ENCODE measurements at places on chromosomes 2 and 18. TPM values are rescaled to one million over a fixed set of nuclear protein-coding genes. Genes with fewer than 3 reads are reported as not detected.

DNA sequence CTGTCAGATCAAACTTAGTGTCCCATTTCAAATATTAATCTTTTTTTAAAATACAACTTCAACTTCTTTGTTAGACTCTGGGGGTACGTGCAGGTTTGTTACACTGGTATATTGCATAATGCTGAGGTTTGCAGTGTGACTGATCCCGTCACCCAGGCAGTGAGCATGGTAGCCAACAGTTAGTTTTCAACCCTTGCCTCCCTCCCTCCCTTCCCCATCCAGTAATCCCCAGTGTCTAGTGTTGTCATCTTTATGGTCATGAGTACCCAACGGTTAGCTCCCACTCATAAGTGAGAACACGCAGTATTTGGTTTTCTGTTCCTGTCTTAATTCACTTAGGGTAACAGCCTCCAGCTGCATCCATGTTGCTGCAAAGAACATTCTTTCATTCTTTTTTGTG, 23.9 kb downstream of the NOL10 start:
- no peak for DNase-seq

GRCh38 chr2:74347303-74347702, 4.1 kb upstream of the SLC4A5 start:
- no peak for DNase-seq

- no peak for DNase-seq
Observed at GRCh38 chr18:6610466-6610865, 119.0 kb upstream of the ARHGAP28 start.

MZT2B gene
- 229 TPM for polyA plus RNA-seq

ALPI gene
- polyA plus RNA-seq, result not detected

RESP18 gene
- polyA plus RNA-seq, result not detected

- DNase-seq, result no peak
Observed at GRCh38 chr2:187574969-187575750, 20.9 kb upstream of the TFPI start.

GDF7 gene
- polyA plus RNA-seq, result not detected

CD28 gene
- not detected for polyA plus RNA-seq

L3MBTL4 gene
- polyA plus RNA-seq, result 0.15 TPM

TMEM198 gene
- 0.81 TPM for polyA plus RNA-seq

TEKT4 gene
- polyA plus RNA-seq, result not detected

DNA sequence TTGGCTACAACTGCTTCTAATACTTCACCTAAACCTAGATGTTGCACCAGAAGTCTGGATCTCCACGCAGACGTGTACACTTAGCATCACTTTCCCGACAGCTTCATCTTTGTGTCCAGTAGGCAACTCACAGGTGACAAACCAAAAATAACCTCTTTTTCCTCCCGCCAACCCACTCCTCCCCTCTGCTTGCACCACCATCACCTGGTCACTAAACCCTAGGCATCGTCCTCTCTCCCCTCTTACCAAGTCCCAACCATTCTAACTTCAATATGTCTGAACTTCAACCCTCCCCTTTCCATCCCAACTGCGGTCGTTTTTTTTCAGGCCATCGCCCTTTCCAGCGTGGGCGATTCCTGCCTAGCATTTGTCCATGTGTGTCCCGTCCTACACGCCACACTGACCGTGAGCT, 413 bp upstream of the CHMP3 start:
- no peak for DNase-seq

DNA sequence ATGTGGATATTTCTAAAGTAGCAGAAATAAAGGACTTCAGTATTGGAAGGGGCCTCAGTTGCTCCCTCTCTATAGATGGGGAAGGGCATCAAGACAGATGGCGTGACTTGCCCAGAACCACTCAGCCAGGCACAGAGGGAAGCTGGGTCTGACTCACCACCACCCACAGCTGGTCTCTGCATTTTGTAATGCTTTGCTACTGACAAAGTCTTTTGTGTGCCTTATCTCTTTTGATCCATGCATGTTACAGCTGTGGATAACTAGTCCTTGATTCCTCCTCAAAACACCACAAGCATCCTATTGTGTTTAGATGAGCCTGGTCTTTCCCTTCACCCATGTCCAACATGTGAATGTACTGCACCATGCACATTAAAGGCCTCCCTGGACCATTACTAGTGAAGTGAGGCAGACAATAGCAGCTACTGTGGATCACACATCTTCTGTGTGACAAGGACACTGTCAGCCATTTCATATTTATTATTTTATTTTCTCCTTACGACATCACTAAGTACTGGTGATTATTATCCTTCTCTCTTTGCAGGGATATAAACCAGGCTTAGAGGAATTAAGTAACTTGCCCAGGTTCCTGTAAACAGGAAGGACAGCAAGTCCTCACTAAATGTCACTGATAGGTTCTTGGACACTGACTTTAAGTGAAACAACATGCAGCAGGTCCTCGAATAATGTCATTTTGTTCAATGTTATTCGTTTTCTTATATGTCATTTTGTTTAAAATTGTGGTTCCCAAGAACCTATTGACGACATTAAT, 29.6 kb upstream of the IL37 start:
- peak; percentile 75 for DNase-seq

- DNase-seq, result no peak
Observed at GRCh38 chr2:215969131-215969841, 44.1 kb downstream of the MREG start.

GAD1 gene
- polyA plus RNA-seq, result 4.5 TPM

GRCh38 chr2:33225350-33225749, 251.1 kb upstream of the RASGRP3 start:
- no peak for DNase-seq

GRCh38 chr2:164777847-164778461, 63.7 kb downstream of the COBLL1 start:
- no peak for DNase-seq

GRCh38 chr18:78981989-78982620, 2.5 kb downstream of the SALL3 start:
- no peak for DNase-seq

NEU4 gene
- polyA plus RNA-seq, result not detected

DNA sequence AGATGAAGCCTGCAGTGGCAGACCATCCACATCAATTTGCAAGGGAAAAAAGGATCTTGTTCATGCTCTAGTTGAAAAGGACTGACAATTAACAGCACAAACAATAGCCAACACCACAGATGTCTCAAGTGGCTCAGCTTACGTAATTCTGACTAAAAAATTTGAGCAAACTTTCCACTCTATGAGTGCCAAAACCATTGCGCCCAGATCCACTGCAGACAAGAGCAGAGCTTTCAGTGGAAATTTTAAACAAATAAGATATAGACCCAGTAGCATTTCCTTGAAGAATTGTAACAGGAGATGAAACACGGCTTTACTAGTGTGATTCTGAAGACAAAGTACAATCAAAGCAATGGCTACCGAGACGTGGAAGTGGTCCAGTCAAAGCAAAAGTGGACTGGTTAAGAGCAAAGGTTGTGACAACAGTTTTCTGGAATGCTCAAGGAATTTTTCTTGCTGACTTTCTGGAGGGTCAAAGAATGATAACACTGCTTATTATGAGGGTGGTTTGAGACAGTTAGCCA, 12.0 kb upstream of the ZNF396 start:
- no peak for DNase-seq

SKA1 gene
- polyA plus RNA-seq, result 1.1 TPM

BUB1 gene
- polyA plus RNA-seq, result 3.8 TPM

DNA sequence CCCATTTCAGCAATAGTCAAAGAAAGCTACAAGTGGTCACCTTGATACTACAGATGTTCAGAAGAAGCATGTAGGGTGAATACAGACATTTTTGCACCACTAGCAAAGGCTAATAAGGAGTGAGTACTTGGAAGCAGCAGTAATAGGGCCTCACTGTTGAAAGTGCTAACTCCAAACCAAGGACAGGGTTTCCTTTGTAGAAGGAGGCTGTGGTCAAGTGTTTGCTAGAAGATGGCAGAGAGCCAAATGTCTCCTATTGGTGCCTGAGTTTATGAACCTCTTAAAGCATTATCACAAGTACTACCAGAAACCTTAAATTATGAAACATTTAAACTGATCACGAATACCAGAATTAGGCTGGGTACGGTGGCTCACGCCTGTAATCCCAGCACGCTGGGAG, 308.1 kb downstream of the ZEB2 start:
- no peak for DNase-seq

NEB gene
- polyA plus RNA-seq, result 0.16 TPM

DNA sequence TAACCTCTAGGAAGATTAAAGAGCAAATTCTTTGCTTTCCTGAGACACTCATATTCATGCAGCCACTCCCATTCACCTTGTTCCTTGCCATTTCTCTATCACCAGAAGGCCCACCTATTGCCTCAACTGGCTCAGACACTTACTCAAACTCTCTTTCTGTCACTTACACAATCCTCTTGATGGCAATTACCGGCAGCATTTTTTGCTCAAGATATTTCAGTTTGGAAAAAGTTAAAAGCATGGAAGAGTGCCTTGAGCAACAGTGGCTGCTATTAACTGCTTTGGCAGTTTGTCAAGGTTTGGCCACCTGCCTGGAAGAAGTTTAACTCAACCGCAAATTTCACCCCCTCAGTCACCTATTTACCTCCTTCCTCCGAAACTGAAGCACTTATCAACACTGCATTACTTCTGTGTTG, 1104.0 kb upstream of the PIK3C3 start:
- DNase-seq, result no peak

- DNase-seq, result no peak
Observed at GRCh38 chr2:214492152-214492551, 81.3 kb downstream of the VWC2L start.

DNA sequence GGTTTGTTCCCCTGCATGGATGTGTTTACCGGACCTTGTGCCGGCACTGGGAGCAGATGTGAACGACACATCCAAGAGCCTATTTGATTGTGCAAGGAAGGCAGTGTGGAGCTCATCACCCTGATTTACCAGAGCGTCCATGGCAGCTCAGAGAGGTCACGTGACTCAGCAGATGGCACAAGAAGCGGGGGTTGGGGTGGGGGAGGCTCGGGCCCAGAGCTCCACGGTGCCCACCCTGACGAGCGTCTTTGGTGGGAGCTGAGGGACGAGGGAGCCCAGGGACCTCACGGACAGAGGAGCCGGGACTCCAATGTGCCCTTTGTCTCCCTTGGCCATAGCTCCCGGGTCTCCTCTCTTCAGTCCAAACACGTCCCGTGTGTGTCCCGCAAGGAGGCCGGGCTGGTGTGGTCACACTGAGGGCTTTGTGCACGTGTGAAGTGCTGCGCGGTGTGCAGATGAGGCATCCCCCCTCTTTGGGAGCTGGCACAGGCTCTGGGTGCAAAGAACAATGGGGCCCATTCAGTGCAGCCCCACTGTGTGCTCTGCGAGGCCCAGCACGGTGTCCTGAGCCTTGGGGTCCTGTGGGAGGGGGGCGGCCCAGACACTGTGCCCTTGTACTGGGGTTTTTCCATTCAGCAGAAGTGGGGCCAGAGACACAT, 15.5 kb downstream of the KCNIP3 start:
- no peak for DNase-seq

- DNase-seq, result no peak
Observed at GRCh38 chr2:5694306-5694705, 2.1 kb downstream of the SOX11 start.

GRHL1 gene
- polyA plus RNA-seq, result 2.6 TPM

- no peak for DNase-seq
Observed at GRCh38 chr2:240525802-240526201, 32.0 kb downstream of the ANKMY1 start.

DNA sequence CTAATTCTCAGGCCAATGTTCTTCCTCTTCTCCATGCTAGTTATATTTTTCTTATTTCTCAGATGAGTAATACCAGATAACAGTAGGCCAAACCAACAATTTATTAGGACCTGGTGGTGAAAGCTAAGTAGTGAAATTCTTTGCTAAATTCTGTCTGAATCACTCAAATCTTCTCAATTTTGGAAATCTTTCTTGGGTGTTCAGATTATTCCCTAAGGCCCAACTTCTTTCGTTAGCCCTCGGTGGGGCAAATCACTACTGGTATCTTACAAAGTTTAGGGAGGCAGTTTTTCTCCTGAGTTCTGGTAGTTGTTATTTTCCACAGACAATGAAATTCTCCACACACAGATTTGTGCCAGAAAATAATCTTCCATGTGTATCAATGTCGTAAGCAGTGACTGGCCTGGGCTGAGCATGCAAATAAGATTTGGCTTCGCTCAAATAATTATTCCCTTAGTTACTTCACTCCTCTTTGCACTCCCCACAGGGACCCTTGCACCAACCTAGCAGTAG, 443.5 kb upstream of the SLC14A2 start:
- DNase-seq, result no peak

GRCh38 chr18:44689736-44690135, 9.0 kb downstream of the SETBP1 start:
- no peak for DNase-seq

DNA sequence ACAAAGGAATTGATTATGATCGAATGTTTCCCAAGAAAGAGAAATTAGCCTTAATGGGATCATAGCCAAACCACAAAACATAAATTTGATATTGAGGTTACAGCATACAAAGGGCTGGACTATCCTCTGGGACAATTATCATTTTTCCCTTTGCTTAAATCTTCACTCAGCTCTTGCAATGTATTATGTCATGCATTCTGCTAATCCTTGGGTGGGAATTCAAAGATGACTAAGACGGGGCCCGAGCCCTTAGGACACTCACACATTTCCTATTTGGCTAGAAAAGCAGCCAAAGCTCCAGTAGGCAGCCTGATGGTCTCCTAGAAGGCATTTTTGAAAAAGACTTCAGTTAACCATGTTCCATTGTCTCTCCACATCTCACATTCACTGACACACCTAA, 17.2 kb upstream of the NMI start:
- DNase-seq, result no peak

- DNase-seq, result no peak
Observed at GRCh38 chr2:88451811-88452564, 505 bp downstream of the FOXI3 start.

GRCh38 chr2:221103930-221104329, 468.2 kb downstream of the EPHA4 start:
- no peak for DNase-seq

GRCh38 chr2:39738936-39739335, 40.1 kb downstream of the THUMPD2 start:
- DNase-seq, result no peak

GRCh38 chr18:8525692-8526091, 83.5 kb upstream of the RAB12 start:
- no peak for DNase-seq

GRCh38 chr2:36707050-36707449, 10.5 kb downstream of the VIT start:
- no peak for DNase-seq

GRCh38 chr2:128318776-128319464, at the start of gene HS6ST1:
Gene HS6ST1 (minus strand): TSS chr2:128318868. CDS start chr2:128318563, 305 bp downstream.
- DNase-seq, result no peak

- no peak for DNase-seq
Observed at GRCh38 chr2:27174638-27175037, 25.8 kb downstream of the TCF23 start.

NFATC1 gene
- polyA plus RNA-seq, result 0.77 TPM

SOS1 gene
- polyA plus RNA-seq, result 21.5 TPM

GRCh38 chr2:192969055-192969454, 774.3 kb upstream of the TMEFF2 start:
- no peak for DNase-seq

- DNase-seq, result no peak
Observed at GRCh38 chr2:17605696-17606095, 65.2 kb downstream of the VSNL1 start.

- DNase-seq, result no peak
Observed at GRCh38 chr2:26892133-26892532, 44.2 kb downstream of the DPYSL5 start.

- DNase-seq, result no peak
Observed at GRCh38 chr2:169664600-169664977, 29.6 kb downstream of the CFAP210 start.

SLC39A10 gene
- polyA plus RNA-seq, result 14.9 TPM
